Activated CD4-positive, alpha-beta T cell treated with anti-CD3 and anti-CD28 coated beads, Interleukin-2, amount 50 U/mL, for 24 hours (primary cell): ENCODE measurements at places on chromosomes 16 and 17.
A peak's percentile ranks its signal among the peaks of the same experiment; 100 is the strongest.

DNA sequence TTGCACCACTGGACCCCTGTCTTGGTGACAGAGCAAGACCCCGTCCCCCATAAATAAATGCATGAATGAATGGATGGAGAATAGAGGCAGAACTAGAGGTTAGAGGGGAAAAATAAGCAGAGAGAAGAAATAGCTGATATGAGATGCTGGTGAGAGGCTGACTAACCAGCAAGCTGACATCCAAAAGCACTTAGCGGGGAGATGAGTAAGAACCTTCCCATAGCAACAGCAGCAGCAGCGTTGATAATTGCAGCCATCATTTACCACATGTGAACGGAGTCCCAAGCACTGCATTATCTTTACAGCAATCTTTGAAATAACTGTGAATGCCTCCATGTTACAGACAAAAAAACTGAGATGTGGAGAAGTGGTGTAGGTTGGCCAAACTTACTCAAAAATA lies 777.3 kb upstream of the EEF2KMT start:
- DNase-seq, result no peak

DNA sequence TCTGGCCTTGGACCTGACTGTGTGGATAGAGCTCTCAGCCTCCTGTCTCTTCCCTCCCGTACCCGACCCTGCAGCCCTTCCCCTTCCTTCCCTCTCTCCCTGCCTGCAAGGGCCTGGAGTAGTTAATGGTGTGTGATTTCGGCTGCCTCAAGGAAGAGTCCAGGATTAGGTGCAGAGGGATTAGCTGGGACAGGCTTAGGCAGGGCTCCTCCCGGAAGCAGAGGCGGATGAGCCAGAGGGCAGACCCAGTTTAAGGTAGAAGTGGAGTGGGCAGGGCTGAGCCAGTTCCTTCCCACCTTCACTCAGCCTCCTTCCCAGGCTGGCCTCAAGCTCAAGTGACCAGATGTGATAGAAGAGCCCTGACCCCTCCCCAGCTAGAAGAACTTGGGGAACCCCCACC lies 16.8 kb downstream of the GUCY2D start:
- DNase-seq, result no peak

DNA sequence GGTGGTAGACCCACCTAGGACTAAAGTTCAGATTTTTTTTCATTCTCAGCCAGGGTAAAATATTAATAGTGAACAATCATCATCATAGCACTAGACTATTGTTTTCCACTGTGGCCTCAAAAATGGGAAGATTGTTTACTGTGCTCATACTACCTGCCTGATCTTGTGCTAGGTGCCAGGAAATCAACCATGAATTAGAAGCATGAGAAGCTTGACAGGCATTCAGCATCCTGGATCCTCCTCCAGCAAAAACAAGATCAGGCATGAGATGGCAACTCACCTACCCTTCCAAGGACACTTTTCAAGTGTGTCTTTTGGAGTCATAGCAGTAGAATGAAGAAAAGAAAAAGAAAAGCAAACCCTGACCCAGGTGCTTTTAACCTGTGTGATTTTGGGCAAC lies 174.2 kb downstream of the CYLD start:
- no peak for DNase-seq

DNA sequence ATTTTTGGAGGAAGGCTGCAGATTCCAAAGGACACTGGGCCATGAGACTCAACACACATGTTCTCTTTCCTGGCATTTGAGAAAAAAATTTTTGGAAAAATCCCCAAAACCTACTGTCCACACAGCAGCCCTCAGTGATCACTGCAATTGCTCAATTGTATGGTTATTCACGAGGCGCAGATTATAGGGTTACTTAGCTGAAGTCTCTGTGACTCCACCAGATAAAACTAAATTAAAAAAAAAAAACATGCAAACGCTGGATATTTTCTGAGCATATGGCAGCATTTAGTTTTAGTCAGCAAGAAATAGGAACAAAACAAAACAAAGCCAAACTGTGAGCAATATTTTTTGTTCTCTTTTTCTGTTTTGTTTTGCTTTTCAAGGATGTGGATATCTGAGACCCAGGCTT lies 83.8 kb upstream of the FAM20A start:
- no peak for DNase-seq

DNA sequence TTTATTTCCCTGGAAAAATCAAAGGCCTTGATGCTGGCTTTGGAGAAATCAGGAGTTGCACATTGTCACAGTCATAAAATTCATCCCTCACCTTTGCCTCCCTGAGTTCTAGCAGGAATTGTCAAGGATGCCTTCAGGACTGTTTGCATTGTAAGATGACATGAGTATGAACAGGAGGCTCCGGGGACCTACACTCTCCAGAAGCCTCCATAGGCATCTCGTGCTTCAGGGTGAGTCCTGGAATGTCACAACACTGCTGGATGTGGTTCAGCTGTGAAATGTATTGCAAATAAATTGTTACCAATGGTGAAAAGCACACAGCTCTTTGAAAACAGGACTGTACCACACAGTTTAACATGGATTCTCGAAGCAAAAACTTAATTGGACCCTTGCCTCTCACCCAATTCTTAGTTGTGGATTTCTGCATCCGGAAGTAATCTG lies 535.4 kb upstream of the C16orf82 start:
- DNase-seq, result no peak

GRCh38 chr16:30369938-30370455 lies 297 bp downstream of the TBC1D10B start:
- DNase-seq, result no peak

GRCh38 chr16:46751381-46751780 lies 3.2 kb upstream of the MYLK3 start:
- DNase-seq, result no peak

- no peak for DNase-seq
Observed at GRCh38 chr17:2801841-2802240, 5.6 kb downstream of the RAP1GAP2 start.

DNA sequence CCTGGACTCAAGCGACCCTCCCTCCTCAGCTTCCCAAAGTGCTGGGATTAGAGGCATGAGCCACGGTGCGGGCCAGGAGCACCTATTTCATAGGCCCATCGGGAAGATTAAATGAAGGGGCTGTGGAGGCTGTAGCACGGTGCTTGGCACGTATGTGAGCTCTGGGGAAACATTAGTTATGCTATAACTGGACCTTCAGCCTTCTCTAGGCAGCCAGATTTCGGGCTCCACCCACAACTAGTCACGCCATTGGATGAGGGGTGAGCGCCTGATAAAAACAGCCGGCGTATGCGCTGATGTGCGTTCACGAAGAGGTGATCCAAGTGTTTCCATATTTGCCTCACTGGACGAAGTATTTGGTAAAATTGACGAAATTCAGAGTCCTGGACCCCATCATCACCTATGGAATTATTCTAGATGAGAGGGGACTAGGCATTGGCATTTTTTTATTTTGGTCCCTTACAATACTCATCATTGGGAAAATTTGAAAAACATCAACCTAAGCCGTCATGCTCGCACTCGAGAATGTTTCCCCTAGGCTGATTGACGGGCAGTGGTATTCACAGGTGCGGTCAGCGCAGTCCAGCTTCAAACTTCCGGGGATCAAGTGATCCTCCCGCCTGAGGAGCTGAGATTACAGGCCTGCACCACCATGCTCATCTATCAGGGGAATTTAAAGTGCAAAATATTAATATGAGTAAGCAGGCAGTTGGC lies 1.8 kb upstream of the ANKRD11 start:
- no peak for DNase-seq

DNA sequence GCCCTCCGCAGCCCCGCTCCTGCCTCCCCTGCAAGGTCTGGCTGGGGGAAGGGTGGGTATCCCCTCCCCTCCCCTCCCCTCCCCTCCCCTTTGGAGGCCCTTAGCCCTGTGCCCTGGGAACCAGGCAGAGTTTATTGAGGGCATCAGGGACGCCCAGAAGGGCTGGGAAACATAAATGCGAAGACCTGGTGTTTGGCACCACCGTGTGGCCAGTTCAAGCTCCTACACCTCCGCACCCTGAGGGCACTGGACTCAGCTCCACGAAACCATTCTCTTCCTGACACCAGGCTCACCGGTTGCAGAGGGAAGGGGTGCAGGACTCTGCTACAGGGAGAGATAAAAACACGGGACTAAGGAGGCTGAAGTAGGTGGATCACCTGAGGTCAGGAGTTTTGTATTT lies 1.0 kb upstream of the AIPL1 start:
- peak; percentile 59 for DNase-seq

- DNase-seq, result no peak
Observed at GRCh38 chr17:80955078-80955477, 36.6 kb upstream of the CHMP6 start.

- no peak for DNase-seq
Observed at GRCh38 chr17:2939714-2940351, 123.6 kb downstream of the OR1D5 start.

DNA sequence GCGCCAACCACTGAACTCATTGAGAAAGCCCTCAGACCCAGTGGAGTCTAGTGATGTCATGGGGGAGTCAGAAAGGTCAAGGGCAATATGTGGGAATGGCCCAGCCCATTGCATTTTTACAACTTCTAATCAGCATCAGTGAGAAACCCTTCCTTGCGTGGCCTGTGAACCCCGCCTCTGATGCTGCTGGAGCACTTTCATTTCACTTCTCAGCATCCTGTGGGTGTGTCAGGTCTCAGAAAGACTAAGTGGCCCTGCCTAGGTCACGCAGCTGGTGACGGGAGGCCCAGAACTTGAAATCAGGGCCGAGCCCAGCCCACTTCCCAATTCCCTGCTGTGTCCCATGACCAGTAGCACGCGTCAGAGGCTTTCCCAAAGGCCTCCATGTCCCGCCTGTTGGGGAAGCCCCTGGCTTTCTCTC lies 6.1 kb downstream of the DNAI2 start:
- no peak for DNase-seq

GRCh38 chr17:8142158-8142886 lies 9.9 kb downstream of the PER1 start:
- DNase-seq, result no peak

- no peak for DNase-seq
Observed at GRCh38 chr17:70906808-70907207, 737.5 kb downstream of the KCNJ2 start.

DNA sequence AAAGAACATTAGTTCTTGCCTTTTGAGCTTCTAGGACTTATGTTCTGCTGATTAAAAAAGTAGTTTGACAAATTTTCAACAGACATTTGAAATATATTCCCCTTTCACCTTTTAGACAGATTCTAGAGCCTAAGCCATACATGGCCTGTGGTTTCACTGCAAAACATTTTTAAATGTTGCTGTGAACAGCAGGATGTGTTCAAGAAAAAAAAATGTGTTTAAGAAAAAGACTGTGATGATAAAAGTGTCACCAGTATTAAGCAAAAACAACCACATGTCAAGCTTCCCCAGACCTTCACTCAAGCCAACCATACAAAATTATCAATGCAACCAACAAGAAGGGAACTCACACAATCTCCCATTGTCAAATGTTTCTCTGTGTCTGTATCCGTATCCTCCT lies 103.5 kb downstream of the SYCE1L start:
- DNase-seq, result no peak

GRCh38 chr16:14013571-14014283 lies 57.4 kb upstream of the MRTFB start:
- no peak for DNase-seq

DNA sequence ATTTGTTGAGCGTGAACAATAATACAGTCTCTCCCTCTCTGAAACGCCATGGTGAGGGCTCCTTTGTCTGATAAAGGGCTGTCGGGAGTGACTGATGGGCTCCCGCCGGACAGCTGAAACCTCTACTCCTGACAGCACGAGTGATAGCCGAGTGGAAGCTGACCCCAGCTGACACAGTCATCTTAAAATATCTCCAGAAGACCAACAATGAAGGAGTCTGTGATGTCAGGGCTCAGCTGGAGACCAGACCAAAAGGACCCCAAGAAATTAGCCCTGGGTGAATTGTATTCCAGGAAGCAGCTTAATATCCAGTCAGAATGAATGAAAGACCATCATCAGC lies 22.4 kb downstream of the CCDC182 start:
- DNase-seq, result no peak

GRCh38 chr17:63986821-63987220 lies 11.3 kb upstream of the PRR29 start:
- DNase-seq, result no peak

- DNase-seq, result peak; percentile 63
Observed at GRCh38 chr16:50684823-50685461, 3.8 kb upstream of the SNX20 start.

GRCh38 chr17:41870627-41871026 lies 5.4 kb upstream of the KLHL11 start:
- no peak for DNase-seq

DNA sequence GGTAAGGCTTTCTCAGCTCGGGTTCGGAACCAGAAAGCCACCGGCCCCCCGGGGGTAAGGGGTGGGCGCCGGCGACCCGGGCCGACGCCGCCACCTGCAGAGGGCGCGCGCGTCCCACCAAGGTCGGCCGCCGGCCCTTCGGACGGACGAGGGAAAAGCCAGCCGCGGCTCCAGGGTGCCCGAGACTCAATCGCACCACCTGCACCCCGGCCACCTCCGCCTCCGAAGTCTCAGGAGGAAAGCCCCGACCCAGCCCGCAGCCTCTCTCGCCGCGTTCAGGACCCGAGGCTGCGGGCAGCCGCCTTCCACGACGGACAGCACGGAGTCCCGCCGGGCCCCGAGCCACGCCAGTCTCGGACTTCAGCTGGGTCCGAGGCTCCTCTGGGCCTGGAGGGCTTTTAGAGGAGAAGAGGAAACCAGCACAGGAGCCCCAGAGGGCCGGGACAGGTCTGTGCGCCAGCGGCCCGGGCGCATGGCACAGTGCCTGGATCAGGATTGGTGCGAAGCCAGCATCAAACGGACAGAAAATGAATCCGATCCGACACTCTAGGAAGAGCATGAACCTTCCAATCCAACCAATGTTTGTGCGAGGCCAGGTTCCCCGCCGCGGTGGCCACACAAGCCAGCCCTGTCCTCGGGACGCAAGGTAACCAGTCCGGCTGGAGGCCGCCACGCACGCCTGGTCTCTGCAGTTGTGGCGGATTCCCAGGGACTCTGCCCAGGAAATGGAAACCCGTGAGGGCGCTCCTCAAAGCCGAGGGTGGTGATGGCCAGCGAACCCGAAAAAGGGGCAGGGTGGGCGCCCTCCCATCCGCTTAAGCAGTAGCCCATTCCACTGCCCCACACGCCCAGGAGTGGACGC lies 6.7 kb downstream of the CBX8 start:
- DNase-seq, result no peak

DNA sequence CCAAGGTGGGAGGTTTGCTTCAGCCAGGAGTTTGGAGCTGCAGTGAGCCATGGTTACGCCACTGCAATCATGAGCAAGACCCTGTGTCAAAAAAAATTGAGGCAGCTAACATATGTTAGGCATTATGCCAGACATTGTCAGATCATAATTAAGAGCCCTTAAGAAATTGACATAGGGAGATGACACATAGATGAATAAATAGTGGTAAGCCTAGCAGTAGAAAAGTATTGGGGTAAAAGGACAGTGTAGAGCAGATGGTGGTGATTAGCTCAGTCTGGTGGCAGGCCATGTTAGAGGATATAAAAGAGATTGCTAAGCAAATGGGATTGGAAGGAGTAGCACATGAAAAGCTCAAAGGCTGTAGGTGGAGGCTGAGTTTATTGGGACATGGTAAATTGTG lies 22.6 kb downstream of the SRCAP start:
- DNase-seq, result no peak
